ENCODE measurements at places on chromosomes 6 and 20.

- DNase-seq, result no peak
Observed at GRCh38 chr6:132314432-132314831, 86.8 kb downstream of the MOXD1 start.

DNA sequence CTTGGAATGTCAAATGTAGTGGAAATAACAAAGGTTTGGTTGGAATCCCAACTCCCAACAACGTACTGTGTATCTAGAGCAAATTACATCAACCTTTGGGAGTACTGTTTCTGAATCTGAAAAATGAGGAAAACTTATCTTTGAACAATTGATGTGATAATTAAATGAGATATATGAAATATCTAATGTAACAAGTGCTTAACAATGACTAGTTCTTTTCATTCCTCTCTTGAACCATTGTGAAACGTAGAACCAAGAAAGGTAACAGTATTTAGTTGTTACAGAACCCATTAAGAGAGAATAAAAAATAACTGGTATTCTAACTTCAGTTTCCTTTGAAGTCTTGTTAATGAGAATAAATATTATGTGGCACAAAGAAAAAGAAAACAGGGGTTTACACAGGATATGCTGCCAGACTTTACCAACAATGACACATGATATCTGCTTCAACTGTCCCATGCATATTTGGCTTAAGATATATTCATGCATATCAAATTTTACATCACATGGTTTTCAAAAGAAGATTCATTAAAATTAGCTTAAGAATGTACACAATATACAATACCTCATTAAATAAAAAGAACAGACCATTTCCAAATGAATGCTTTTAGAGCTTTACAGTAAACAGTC, 111.8 kb downstream of the ATG5 start:
- no peak for DNase-seq

GRCh38 chr6:37285861-37286311, 27.9 kb upstream of the TMEM217 start:
- DNase-seq, result no peak

DNA sequence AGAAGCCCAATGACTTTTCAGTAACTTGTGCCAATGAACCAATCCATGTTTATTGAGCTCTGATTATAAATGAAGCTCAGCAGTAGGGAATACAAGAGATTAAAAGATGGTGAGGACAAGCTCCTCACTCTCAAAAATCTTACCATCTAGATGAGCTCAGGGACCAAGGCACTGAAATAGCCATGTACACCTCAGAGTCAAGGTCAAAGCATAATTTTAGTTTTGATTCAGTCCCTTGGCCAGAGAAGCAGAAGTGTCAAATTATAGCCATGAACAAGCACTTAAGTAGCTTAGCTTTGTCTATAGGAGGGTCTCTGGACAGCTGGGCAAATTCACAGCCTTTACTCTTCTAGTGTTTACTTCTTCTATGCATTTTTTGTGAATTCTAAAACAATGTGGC, 131.0 kb upstream of the DTNBP1 start:
- DNase-seq, result no peak

DNA sequence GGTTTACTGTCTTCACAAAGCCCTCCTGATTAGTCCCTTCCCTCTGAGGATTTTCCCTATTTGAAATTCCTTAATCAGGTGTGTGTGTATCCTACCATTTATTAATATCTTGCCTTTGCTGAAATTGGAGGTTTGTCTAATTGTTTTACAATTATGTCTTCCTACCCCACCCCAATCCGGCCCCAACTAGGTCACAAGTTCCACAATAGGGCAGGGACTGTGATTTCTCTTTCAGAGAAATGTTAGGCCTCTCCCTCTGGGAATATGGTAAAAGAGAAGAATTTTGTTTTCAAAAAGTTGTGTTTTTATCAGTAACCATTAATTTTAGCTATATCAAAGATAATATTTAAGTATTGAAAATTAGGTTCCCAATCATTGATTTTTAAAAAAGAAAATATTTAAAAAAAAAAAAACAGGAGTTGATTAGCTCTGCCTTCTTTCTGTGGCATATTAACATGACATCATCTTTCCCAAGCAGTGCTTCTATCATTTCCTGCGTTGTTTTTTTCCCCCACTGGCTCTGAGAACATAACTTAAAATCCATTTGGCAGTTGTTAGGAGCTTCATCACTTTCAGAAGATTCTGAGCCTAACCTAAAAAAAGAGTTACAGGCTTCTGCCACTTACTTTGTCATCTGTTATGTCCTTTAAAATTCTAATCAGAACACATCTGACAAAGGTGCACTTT, 36.1 kb downstream of the BLOC1S5 start:
- no peak for DNase-seq

- DNase-seq, result no peak
Observed at GRCh38 chr6:160081398-160081797, 40.2 kb upstream of the SLC22A1 start.

- DNase-seq, result no peak
Observed at GRCh38 chr6:34709386-34709785, 12.8 kb upstream of the ILRUN start.
